Thoracic aorta (tissue), 2 donors: ENCODE measurements at places on chromosomes 4 and X. TPM values are rescaled to one million over a fixed set of nuclear protein-coding genes. Genes with fewer than 3 reads are reported as not detected.
A peak's percentile ranks its signal among the peaks of the same experiment; 100 is the strongest.

DNA sequence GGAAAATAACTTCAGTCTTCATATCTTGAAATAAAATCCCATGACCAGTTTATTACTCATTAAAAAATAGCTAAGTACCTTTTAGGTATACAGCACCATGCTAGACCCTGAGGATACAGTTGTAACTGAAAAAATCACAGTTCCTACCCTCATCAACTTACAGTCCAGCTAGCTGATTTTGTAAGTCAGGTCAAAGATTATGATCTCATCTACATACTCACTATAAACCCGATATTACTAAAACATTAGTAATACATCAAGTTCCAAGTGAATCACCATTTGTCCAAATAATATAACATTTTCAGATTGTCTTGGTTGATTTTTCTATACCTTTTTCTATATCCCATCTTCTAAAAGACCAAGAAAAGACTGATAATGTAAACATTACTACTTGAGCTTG is 333.9 kb downstream of the INPP4B start:
- H3K36me3 ChIP-seq, result no peaks in the 10 kb centered on the region
- no peaks in the 10 kb centered on the region for H3K4me1 ChIP-seq
- H3K27ac ChIP-seq, result no peak overlapping the region
- H3K27me3 ChIP-seq, result no peaks in the 10 kb centered on the region
- no peak for DNase-seq

GRCh38 chr4:158624889-158625478 is 46.7 kb downstream of the C4orf46 start:
- H3K4me1 ChIP-seq, result no peaks in the 10 kb centered on the region
- H3K27me3 ChIP-seq, result no peaks in the 10 kb centered on the region
- DNase-seq, result no peak
- H3K4me3 ChIP-seq, result peak overlapping the region; percentile 50
- no peaks in the 10 kb centered on the region for H3K36me3 ChIP-seq

- no peaks in the 10 kb centered on the region for H3K27me3 ChIP-seq
- no peak for DNase-seq
- H3K27ac ChIP-seq, result no peak overlapping the region
- H3K4me1 ChIP-seq, result no peaks in the 10 kb centered on the region
- H3K36me3 ChIP-seq, result peaks cover 62% of the 10 kb centered on the region
- no peak overlapping the region for H3K4me3 ChIP-seq
Observed at GRCh38 chr4:6876440-6876839, 33.2 kb upstream of the TBC1D14 start.

Gene TLR2
- 77.7 TPM for total RNA-seq

Gene IL2
- not detected for total RNA-seq

Gene PAGE4
- not detected for total RNA-seq

Gene HOPX
- total RNA-seq, result 3.1 TPM
